ENCODE measurements at places on chromosomes 4 and X. TPM values are rescaled to one million over a fixed set of nuclear protein-coding genes. Genes with fewer than 3 reads are reported as not detected.

FAM149A gene
- total RNA-seq, result 39.8 TPM

UGT8 gene
- total RNA-seq, result 5.9 TPM

AR gene
- total RNA-seq, result 0.94 TPM

LARP1B gene
- 72.0 TPM for total RNA-seq

HDAC6 gene
- 125 TPM for total RNA-seq

FAM9C gene
- not detected for total RNA-seq

GC gene
- total RNA-seq, result not detected

SERPINA7 gene
- not detected for total RNA-seq

CFAP99 gene
- total RNA-seq, result not detected

All from parietal lobe (tissue), 2 donors.